ENCODE measurements at places on chromosomes 7 and 10. TPM values are rescaled to one million over a fixed set of nuclear protein-coding genes. Genes with fewer than 3 reads are reported as not detected.
A peak's percentile ranks its signal among the peaks of the same experiment; 100 is the strongest.

DNA sequence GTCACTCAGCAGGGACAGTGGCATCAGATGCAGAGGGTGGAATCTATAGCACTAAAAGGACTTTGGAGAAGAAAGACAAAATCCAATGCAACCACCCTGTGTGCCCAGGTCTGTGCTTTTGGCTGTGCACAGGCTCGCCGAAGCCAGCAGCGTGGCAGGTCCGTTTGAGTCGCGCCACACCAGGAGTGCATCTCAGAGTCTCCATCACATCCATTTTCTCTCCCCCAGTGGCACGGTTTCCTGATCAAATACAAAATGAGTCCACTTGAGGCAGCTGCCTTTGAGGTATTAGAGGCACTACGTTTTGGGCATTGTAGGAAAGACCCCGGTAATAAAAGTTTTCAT is 23.4 kb upstream of the PROSER2 start:
- no peak overlapping the region for H3K27ac ChIP-seq
- no peaks in the 10 kb centered on the region for H3K27me3 ChIP-seq

GRCh38 chr7:45888185-45888992 is at the start of gene IGFBP1:
TSS of gene IGFBP1 (plus strand) at chr7:45888488. CDS start at chr7:45888653, 165 bp downstream.
- H3K36me3 ChIP-seq: no peaks in the 10 kb centered on the region
- H3K27ac ChIP-seq: no peak within 1 kb of the TSS
- peak; percentile 25 for DNase-seq
- H3K4me1 ChIP-seq: no peaks in the 10 kb centered on the region
- peak within 1 kb of the TSS; percentile 25 for H3K4me3 ChIP-seq
- peaks cover 26% of the 10 kb centered on the region for H3K27me3 ChIP-seq

DNA sequence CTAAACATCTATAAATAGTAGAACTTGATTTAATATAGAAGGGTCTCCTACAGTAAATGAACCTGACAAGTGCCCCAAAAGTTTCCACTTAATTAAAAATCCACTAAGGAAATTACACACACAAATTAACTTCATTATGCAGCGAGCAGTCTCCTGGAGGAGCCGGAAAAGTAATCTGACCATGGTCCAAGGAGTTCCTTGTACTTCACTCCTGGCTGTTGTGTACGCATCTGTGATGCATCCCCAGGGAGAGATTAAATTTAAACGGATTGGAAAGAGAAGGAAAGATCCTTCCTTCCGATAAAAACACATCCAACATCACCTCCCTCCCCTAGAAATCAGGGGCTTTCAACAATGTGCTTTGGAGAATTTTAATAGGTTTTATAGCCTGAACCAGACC is 85.5 kb downstream of the PARD3 start:
- H3K4me3 ChIP-seq: no peak overlapping the region
- H3K4me1 ChIP-seq: peaks cover 8% of the 10 kb centered on the region
- no peak overlapping the region for H3K27ac ChIP-seq
- no peaks in the 10 kb centered on the region for H3K27me3 ChIP-seq
- no peaks in the 10 kb centered on the region for H3K36me3 ChIP-seq
- no peak for DNase-seq

DNA sequence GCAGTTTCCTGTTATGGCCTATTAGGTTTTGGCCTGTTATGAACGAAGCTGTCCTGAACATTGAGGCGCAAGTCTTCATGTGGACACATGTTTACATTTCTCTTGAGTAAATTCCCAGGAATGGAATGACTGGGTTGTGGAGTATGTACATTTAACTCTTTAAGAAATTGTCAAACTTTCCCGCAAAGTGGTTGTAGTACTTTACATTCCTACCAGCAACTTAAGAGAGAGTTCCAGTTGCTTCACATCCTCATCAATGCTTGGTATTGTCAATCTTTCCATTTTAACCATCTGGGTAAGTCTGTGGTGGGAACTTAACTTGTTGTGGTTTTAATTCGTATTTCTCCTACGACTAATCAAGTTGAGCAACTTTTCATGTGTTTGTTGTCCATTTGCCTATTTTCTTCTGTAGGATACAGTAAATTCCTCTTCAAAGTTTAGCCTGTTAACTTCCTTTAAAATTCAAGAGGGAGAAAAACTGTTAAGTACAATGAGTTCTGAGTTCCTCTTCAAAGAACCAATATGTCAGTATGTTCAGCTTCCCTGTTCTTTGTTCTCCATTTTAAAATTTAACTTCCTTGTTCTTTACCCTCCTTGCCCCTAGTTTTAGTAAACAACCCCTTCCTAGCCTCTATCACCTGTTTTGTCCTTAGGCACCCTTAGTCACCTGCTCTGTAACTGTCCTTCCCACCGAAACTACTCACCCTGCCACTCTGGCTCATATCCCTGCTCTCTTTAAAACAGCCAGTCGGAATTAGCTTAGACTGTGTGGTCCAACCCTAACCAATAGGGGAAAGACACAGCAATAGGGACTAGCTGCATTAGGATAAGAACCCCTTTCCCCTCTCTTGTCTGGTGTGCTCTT is 74.0 kb downstream of the FAM241B start:
- H3K36me3 ChIP-seq: no peaks in the 10 kb centered on the region
- H3K4me1 ChIP-seq: peaks cover 8% of the 10 kb centered on the region
- H3K4me3 ChIP-seq: no peak overlapping the region
- peaks cover 11% of the 10 kb centered on the region for H3K27me3 ChIP-seq

- H3K27me3 ChIP-seq: no peaks in the 10 kb centered on the region
- H3K27ac ChIP-seq: no peak overlapping the region
- DNase-seq: no peak
Measured at GRCh38 chr7:33044986-33045385, 17.6 kb downstream of the NT5C3A start.

DNA sequence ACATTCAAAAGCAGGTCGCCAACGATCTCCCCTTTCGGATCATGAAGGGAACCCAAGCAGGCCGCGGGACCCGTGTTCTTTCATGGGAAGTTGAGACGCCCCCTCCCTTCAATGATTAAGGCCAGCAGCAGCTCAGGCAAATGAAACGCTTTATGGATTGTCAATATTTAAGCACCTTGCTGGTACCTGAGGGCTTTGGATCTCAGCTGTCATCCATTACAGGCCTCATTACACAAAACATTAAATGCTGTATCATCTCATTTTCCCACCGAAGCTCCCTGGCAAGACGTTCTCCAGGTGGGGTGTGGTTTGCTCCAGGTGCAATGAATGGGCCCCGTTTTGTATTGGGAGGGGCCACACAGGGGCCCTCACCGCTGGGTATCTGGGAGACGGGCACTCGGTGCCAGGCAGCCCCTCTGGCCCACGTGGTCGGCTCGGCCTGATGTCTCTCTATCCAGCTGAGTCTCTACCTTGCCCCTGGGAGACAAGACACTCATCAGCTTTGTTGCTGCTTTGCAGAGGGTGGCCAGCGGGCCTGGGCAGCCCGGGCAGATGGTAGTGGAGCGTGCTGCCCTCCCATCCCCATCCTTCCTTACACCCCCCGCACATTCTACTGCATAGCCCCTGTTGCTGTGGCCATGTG is 456.1 kb upstream of the FOXK1 start:
- no peak overlapping the region for H3K4me3 ChIP-seq
- H3K27ac ChIP-seq: no peak overlapping the region
- no peaks in the 10 kb centered on the region for H3K4me1 ChIP-seq
- no peak for DNase-seq
- H3K36me3 ChIP-seq: no peaks in the 10 kb centered on the region

- H3K4me3 ChIP-seq: no peak overlapping the region
- DNase-seq: no peak
- peaks cover 2% of the 10 kb centered on the region for H3K4me1 ChIP-seq
- peaks cover 4% of the 10 kb centered on the region for H3K36me3 ChIP-seq
- H3K27ac ChIP-seq: no peak overlapping the region
Measured at GRCh38 chr7:130303551-130303950, 10.6 kb downstream of the CPA4 start.

DNA sequence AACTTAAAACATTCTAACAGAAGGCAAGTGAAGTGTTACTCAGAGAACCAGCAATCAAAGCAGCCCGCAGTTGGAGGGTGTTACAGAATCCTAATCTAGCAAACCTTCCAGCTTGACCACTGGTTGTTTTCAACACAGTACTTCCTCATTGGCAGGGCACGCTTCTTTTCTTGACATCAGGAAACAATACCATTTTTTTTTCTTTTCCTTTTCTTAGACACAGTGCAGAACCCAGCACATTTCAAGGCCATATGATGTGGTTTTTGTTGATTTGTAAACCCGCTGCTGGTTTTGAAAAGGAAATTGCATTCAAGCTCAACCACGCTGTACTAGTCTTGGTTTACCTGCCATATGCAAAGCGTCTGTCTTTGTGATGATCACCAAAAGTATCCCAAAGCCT is 33.4 kb downstream of the RHOBTB1 start:
- peaks cover 11% of the 10 kb centered on the region for H3K4me1 ChIP-seq
- no peak for DNase-seq
- H3K36me3 ChIP-seq: peaks cover 22% of the 10 kb centered on the region
- no peak overlapping the region for H3K4me3 ChIP-seq

DNA sequence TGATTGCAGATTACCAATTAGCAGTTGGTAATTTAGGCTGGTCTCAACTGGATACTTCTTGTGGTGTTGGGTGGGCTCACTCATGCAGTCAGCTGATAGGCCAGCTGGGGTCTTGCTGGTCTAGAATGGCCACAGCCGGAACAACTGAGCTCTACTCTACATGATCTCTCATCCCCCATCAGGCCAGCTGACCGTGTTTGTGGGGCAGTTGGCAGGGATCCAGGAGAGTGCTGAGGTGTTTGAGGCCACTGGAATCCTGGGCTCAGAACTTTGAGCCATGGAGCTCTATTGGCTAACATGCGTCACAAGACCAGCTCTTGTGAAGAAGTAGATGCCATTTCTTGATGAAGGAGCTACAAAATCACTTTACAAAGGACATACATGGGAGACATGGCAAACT is 242.4 kb downstream of the GFRA1 start:
- H3K4me1 ChIP-seq: no peaks in the 10 kb centered on the region
- no peaks in the 10 kb centered on the region for H3K36me3 ChIP-seq
- no peaks in the 10 kb centered on the region for H3K27me3 ChIP-seq
- no peak for DNase-seq
- H3K4me3 ChIP-seq: no peak overlapping the region
- no peak overlapping the region for H3K27ac ChIP-seq

DNA sequence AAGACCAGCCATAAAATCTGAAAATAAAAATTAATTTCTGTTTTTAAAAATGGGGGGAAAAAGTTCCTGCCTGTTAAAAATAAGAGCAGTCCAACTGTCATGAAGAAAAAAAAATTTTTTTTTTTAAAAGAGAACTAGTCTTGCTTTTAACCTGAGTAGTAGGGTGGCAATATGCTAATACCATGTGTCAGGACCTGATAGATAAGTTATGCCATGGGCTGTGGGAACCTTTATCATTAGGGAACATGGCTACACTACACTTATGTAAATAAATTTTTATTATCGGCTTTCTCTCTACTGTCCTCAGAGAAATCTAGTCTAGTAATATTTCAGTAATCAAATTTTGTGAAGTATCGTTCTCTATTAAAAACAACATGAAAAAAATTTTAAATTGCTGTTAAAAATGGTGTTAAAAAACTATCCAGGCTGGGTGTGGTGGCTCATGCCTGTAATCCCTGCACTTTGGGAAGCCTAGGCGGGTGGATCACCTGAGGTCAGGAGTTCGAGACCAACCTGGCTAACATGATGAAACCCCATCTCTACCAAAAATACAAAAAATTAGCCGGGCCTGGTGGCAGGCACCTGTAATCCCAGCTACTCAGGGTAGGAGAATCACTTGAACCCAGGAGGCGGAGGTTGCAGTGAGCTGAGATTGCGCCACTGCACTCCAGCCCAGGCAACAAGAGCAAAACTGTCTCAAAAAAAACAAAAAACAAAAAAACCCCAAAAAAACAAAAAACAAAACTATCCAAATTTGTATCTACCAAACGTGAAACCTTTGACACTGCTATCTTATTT is 20.7 kb downstream of the NT5C3A start:
- H3K36me3 ChIP-seq: no peaks in the 10 kb centered on the region
- H3K27ac ChIP-seq: no peak overlapping the region
- H3K4me3 ChIP-seq: no peak overlapping the region
- H3K4me1 ChIP-seq: peaks cover 7% of the 10 kb centered on the region

DNA sequence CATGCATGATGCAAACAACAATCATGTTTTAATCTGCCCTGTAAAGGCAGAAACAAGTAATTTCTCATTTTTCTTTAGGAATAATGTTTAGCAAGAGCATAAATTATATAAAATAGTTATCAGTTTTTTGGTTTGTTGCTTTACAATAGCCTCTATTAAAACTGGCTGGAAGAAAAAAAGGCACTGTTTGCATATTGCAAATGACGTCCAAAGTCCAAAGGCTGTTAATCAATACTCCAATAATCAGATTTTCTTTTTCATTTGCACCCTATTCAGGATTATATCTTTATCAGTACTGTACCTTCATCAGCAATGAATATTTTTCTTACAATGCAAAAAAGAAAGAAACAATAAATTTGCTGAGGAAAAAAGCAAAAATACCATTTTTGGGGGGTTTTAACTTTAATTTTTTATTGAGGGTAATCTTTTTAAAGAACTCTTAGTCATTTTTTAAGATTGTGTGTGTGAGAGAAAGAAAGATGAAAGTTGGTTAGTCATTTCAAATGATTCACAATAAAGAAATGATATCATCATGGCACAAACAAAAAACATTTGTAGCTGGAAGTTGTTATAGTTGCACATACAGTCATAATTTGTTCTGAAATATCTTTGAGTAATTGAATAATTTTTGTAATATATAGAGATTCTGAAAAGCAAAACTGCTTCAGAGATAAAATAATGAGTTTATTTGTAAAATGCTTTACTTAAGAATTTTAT is 44.4 kb upstream of the AKR1C2 start:
- H3K27ac ChIP-seq: no peak overlapping the region
- peak; percentile 37 for DNase-seq
- H3K4me3 ChIP-seq: no peak overlapping the region
- H3K4me1 ChIP-seq: no peaks in the 10 kb centered on the region
- H3K27me3 ChIP-seq: no peaks in the 10 kb centered on the region

DNA sequence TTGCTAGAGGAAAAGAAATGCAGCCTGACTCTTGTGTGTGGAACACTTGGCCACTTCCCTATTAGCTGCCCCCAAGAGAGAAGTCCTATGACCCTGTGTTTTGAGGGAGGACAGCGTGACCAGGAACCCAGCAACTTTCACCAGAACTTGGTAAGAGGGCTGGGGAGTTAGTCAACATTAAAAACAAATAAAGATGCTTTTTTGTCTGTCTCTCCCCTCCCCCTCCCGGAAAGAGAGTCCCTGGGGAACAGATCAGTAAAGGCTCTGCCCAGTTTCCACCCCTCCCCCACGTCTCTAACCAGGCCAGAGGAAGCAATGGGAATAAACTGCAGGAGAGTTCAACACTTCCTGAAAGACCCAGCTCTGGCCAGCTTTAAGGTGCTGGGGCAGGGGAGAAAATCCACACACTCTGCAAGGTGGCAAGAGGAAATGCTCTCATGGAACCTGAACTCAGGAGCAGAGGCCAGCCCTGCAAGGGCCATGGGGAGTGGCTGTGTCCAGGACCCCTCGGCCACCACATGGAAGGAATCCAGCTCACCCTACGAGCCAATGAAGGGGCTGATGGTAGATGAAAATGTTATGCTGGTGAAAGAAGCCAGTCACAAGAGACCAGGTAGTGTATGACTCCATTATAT is 21.5 kb downstream of the SH3PXD2A start:
- H3K27me3 ChIP-seq: no peaks in the 10 kb centered on the region

GRCh38 chr7:66279912-66280311 is 74.8 kb downstream of the TPST1 start:
- H3K4me3 ChIP-seq: no peak overlapping the region
- H3K27me3 ChIP-seq: no peaks in the 10 kb centered on the region
- H3K27ac ChIP-seq: no peak overlapping the region
- no peak for DNase-seq

Gene ADRA2A
- not detected for total RNA-seq

Gene CNNM1
- 0.28 TPM for total RNA-seq

Gene MAP3K8
- total RNA-seq: 3.9 TPM

Gene BEND7
- 3.1 TPM for total RNA-seq

Gene TAS2R5
- 0.36 TPM for total RNA-seq

Gene CHST12
- total RNA-seq: 4.7 TPM
